Panc1 (cell line): ENCODE measurements at places on chromosomes 12 and 14.

GRCh38 chr12:67816269-67816668 is 167.7 kb downstream of the DYRK2 start:
- DNase-seq = no peak

- no peak for DNase-seq
Measured at GRCh38 chr14:79730953-79731352, 480.4 kb downstream of the DIO2 start.

GRCh38 chr12:5840944-5841343 is 104.1 kb downstream of the ANO2 start:
- DNase-seq = no peak

DNA sequence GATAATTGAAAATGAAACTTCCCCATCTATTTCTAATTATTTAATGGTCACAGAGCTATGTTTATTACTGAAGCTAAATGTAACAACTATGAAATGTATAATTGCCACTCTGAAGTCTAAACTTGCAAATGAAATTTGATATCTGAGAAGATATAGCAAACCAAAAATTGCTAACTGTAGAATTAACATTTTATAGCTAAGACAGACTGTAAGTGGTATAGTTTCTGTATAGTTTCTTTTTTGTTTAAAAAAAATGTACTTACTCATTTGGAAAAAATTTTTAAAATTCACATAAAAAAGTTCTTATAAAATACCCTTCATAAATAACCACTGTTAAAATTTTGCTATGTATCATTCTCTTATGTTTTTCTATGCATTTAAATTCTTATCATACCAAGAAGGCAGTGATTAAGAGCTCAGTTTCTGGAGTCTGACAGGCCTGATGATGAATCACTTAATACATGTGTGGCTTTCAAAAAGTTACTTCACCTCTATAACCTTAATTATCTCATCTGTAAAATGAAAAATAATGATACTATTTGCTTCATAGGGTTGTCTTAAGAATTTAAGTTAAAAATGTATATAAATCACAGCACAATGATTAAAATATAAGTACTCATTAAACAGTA is 214.7 kb upstream of the GARIN2 start:
- no peak for DNase-seq

DNA sequence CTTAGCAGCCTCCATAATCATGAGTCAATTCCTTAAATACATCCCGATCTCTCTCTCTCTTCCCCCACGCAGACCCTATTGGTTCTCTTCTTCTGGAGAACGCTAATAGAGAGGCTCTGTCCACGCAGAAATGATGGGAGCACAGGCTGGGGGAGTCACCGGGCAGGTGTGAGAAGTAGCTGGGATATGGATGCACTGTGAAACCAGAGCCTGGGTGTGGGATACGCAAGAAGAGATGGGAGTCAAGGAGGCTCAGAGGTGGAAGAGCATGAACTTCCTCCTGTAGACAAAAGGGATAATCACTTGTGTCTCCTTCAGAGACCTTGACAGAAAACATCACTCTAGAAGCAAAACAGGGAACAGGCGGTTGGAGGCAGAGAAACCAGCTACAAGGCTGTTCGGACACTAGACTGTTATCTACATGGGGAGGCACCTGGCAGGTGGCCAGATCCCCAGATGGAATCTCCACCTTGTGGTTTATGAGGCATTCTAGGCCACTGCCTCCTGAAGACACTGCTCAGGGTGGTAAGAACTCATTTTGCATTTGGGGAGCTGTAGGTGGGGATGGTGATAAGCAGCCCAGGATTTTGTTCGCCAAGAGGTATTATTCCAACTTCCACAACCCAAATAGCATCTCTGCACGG is 7.2 kb upstream of the SELPLG start:
- DNase-seq = no peak

GRCh38 chr12:43795716-43796280 is 10.3 kb downstream of the TWF1 start:
- no peak for DNase-seq

GRCh38 chr12:1880876-1881275 is 37.6 kb downstream of the CACNA2D4 start:
- no peak for DNase-seq

DNA sequence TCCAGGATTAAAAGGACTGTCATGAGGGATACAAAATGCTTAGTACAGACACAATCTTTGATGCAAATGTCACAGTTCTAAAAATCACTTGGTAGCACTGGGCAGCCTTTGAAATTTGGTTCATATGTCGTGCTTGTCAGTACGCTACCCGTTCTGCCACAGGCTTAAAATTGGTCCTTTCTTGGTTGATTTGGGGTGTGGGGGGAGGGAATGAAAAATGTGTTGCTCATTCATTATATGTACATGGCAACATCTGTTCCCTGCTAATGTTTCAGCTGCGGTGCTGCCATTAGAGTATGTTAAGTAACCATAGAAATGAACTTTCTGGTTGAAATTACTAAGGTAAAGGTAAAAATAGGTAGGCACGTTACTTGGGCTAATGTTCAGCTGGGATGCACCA is 155.4 kb upstream of the ARHGAP5 start:
- DNase-seq = no peak

DNA sequence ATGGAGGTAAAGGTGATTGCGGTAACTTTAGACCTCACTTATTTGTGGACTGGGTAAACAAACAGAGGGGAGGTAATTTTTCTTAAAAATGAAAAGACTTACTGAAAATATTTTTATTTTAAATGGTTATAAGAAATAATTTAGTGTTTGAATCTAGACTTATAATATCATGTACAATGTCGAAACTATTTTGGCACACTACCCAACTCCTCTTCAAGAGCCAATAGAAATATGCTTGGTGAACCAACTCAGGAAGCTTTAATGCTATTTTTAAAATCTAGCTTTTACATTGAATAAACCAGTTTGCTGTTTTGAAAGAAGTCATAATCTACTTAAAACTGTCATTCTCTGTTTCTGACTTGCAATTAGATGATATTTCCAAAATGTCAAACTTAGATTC is 175.8 kb upstream of the NPAS3 start:
- DNase-seq = no peak

GRCh38 chr14:39264558-39264957 is 30.8 kb downstream of the MIA2 start:
- no peak for DNase-seq

GRCh38 chr12:121144416-121144914 is 11.8 kb downstream of the P2RX7 start:
- DNase-seq = no peak

GRCh38 chr12:92470608-92471021 is 232.2 kb upstream of the PLEKHG7 start:
- DNase-seq = no peak

DNA sequence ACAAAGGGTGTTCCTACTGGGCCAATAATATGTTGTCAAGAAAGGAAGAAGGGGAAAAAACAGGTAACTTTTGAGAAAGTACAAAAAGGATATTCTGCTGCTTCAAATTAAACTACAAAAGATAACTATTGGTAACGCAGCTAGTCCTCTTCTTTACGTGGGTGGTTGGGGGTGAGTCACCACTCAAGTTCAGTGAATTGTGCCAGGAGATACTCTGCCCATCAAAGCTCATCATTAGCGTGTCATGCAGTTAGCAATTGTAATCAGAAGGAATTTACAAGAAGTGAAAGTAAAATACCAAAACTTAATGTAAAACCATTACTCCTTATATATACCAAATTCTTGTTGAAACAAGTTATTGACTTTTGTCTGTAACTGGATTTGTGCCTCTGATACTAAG is 342.0 kb downstream of the NPAS3 start:
- no peak for DNase-seq

GRCh38 chr14:27327095-27327494 is 729.3 kb upstream of the NOVA1 start:
- no peak for DNase-seq

- no peak for DNase-seq
Measured at GRCh38 chr14:24088095-24088494, 6.0 kb upstream of the PCK2 start.

- DNase-seq = no peak
Measured at GRCh38 chr14:57486767-57487379, 6.8 kb downstream of the CCDC198 start.

- peak; percentile 12 for DNase-seq
Measured at GRCh38 chr14:79044894-79045624, 874.9 kb downstream of the NRXN3 start.
